ENCODE measurements at places on chromosomes 1 and 21. TPM values are rescaled to one million over a fixed set of nuclear protein-coding genes. Genes with fewer than 3 reads are reported as not detected.

The BEND5 gene
- total RNA-seq = 0.65 TPM

The CYP4A11 gene
- not detected for total RNA-seq

The LDLRAD2 gene
- total RNA-seq = 0.07 TPM

The RNU1-1 gene
- total RNA-seq = under 0.01 TPM

The TNFAIP8L2 gene
- total RNA-seq = not detected

The NFYC gene
- total RNA-seq = 19.7 TPM

The DISC1 gene
- total RNA-seq = 20.3 TPM

The IFNAR2 gene
- 20.1 TPM for total RNA-seq

The NEGR1 gene
- total RNA-seq = 12.2 TPM

The SPOCD1 gene
- total RNA-seq = 57.9 TPM

The PAQR6 gene
- 0.36 TPM for total RNA-seq

The HES3 gene
- not detected for total RNA-seq

The BCAS2 gene
- 54.8 TPM for total RNA-seq

The COL18A1 gene
- total RNA-seq = 175 TPM

The KPRP gene
- not detected for total RNA-seq

The MAEL gene
- total RNA-seq = not detected

The NMNAT2 gene
- total RNA-seq = 0.72 TPM

The C8A gene
- total RNA-seq = not detected

The FGR gene
- not detected for total RNA-seq

The CSDE1 gene
- total RNA-seq = 579 TPM

The SNX27 gene
- total RNA-seq = 25.5 TPM

The FMO4 gene
- 0.65 TPM for total RNA-seq

Data from thoracic aorta endothelial cell (primary cell).